ENCODE measurements at places on chromosomes 5 and 9. TPM values are rescaled to one million over a fixed set of nuclear protein-coding genes. Genes with fewer than 3 reads are reported as not detected.

DNA sequence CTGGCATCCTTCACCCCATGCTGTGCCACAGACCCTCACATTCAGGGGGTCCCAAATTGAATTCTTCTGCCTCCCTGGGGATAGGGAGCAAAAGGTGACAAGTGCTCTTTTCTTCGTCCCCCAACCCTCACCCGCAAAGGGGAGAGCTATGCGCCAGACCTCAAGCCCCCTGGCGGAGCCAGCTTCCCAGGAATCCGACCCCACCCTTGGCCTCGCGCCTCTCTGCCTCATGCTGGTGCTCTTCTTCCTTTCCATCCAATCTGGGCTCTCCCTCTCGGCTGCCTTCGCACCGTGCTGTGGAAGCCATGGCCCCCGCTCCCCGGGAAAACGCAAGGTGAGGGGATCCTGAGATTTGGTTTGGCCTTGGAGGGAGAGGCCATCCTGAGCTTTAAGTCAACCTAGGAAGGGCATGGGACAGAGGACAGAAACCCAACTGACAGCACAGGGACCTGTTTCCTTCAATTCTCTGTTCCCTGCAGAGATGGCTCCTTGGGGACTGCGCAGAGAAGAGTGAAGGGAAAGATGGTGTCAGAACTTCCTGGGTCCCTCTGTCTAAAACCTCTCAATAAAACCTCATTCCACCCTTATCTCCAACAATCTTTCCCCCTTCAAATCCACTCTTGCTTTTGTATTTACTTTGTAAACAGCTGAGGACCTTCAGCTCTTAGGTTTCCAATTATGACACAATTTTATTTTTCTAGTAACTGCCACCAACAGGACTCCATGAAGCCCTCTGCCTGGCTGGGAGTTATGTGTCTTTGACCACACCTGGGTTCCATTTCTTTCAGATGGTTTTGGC, 36.3 kb upstream of the CRB2 start:
- DNase-seq = no peak

Gene TLE1
- polyA plus RNA-seq = 76.6 TPM

DNA sequence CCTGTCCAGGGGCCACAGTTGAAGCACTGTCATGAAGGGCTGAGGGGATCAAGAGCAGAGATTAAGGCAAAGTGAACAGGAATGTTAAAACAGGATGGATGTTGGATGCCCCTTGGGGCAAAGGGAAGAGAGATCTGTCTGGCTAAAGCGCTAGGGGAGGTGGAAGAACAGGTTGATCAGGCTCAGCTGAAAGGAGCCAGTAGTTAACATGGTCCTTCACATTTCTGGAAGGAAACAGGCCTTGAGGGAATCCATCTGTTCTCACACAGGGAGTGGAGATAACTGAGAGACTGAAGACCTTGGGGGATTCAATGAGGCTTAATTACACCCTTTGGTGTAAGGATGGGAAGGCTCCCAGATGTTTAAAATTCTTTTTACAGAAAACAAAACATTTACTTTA, 5.8 kb downstream of the HAPLN1 start:
- no peak for DNase-seq

Gene PDZD2
- polyA plus RNA-seq = 17.3 TPM

Gene TNFAIP8
- polyA plus RNA-seq = 26.0 TPM

DNA sequence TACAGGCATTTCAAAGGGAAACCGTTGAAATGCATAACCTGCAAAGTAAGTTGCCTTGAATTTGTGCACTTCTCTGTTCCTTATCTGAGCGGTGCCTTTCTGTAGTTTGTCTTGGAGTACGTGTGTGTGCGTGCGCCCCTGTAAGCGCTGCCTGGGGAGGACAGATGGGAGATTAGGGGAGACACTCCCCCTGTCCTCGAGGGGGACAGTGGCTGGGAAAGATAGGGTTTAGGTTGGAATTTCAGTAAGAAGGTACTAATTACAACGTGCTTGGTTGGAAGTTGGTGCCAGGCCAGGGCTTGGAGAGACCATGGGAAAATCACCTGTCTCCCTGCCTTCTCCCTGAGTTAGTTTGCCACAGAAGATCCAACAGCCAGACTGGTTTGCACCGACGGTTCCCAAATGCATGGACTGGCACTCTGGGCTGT, 73.2 kb downstream of the PIK3R1 start:
- DNase-seq = no peak

DNA sequence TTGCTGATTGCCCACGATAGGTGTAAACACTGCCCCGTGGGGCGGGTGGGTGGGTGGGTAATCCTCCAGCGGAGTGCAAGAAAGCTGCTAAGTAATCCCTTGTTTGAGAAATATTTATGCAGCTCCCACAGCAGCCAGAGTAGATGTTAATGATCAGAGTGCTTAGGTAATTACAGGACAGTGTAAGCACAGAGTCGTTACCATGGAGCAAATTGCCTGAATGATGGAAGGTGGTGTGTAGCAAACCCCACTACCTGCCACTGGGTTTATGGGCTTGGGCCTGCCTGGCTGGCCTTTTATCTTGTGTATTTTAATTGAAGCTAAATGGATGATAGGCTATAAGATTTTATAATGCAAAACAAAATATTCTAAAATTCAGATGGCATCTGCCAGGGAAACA, 110.0 kb downstream of the COL5A1 start:
- DNase-seq = no peak

- DNase-seq = no peak
These were observed 10.9 kb downstream of the HK3 start for GRCh38 chr5:176888016-176888864.

Gene GABRA1
- polyA plus RNA-seq = not detected

GRCh38 chr9:86328156-86328555, 26.1 kb downstream of the TUT7 start:
- DNase-seq = no peak

Gene GHR
- polyA plus RNA-seq = 20.7 TPM

Gene GRHPR
- polyA plus RNA-seq = 142 TPM

DNA sequence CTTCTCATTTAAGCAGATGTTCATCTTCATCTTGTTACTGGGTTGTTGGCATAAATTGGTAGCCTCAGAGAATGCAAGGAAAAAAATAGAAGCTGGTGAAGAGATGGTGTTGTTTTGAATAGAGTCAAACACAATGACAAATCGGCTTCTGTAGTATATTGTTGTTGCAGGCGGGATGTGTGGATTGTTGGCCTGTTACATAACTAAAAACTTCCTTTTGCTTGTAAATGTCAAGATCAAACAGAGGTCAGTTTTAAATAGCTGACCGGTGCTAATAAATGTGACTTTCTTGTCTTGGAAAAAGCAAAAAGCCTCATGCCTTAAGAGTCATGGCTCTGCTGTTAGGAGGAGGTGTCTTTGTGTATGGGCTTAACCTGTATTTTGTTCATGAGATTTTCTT, 59.2 kb downstream of the CCDC192 start:
- DNase-seq = no peak

Gene PHF24
- polyA plus RNA-seq = 0.18 TPM

DNA sequence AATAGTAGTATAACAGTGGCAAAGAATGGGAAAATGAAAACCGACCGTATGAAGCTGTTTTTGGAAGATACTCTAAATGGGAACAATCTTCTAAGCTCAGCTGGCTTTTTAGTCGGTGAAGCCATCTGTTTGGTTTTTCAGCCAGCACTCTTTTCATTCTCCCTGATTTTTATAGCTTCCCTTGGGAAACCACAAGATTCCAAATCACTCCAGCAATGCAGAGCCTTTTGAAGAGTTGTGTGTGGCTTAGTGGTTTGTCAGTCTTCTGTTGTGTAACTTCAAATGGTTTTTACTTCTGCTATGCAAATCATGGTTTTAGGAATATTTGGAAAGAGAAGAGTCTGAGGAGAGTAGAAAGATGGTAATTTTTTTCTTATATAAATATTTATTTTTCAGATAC, 180.7 kb downstream of the KDM4C start:
- no peak for DNase-seq

Gene WDR38
- 0.35 TPM for polyA plus RNA-seq

DNA sequence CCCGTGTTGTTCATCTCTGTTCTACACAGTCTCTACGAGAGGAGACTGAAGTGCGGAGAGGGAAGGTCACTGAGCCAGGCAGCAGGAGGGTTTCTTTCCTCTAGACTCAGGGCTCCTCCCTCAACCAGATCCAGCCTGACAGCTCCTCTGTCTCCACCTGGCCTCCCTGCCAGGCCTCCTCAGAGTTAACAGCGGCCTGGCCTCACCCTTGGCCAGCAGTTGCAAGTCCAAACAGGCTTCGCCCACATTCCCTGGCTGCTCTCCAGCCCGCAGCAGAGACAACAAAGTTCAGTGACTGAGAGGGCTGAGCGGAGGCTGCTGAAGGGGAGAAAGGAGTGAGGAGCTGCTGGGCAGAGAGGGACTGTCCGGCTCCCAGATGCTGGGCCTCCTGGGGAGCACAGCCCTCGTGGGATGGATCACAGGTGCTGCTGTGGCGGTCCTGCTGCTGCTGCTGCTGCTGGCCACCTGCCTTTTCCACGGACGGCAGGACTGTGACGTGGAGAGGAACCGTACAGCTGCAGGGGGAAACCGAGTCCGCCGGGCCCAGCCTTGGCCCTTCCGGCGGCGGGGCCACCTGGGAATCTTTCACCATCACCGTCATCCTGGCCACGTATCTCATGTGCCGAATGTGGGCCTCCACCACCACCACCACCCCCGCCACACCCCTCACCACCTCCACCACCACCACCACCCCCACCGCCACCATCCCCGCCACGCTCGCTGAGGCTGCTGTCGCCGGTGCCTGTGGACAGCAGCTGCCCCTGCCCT, at the start of gene HRCT1:
Gene HRCT1 (plus strand): TSS at position 291 of the 768 bp plus-strand sequence. CDS start 86 bp downstream, at position 377.
- DNase-seq = no peak

DNA sequence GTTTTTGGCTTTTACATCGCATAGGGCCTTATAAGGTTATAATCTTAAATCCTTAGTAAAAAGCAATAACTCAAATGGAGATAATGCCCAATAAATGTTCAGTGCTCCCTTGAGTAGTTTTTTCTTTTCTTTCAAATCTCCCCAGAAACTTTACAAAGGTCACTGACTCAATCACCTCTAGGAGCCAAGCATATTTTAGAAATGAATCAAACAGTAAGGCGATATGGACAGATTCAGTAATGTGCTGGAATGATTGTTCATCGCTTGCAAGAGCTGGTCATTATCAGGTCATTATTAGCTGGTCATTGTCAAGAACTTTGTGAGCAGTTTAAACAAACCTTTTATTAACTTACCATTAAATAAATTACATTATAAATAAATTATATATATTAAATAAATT, 130.4 kb upstream of the SLIT3 start:
- DNase-seq = no peak

DNA sequence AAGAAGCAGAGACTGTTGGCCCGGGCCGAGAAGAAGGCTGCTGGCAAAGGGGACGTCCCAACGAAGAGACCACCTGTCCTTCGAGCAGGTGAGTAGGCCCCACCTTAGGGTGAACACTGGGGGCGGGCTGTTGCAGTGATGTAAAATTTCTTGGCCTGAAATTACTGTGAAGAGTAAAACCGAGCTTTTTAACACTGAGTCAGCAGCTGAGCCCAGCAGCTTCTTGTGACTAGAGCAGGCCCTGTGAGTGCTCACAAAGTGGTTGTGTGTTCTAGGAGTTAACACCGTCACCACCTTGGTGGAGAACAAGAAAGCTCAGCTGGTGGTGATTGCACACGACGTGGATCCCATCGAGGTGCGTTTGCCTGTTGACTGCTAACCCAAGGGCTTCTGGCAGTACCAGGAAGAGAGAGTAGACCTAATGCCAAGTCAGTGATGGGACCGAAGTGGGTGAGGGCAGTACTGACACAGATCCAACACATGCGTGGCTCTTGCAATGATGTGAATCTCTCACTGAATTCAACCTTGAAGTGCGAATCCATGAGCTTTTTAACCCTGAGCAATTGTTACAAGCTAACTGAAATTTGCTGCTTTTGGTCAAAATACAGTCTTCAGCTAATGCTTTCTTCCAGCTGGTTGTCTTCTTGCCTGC, 2.1 kb downstream of the RPL7A start:
- DNase-seq = no peak

GRCh38 chr5:154406826-154407225, 39.0 kb upstream of the SAP30L start:
- no peak for DNase-seq

DNA sequence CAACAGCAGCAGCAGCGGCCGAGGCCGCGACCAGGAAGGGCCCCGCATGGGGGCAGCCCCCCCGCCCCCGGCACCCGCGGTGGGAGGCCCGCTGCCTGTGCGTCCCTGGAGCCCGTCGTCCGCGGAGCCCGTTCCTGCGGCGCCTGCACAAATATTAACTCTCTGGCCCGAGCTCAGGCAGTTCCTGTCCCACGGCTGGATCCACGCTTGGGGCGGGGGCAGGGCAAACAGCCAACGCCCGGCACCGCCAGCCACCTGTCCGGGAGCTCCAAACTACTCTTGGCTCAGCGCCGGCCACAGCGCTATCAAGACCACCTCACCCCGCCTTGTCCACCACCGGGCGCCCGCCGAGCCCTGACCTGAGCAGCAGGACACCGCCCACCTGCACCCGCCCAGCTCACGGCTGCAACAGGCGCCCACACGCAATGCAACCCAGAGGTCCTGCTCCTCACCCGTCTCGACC, at the start of gene LRRC26:
Gene LRRC26 (minus strand): TSS at position 156 of the 463 bp plus-strand sequence. CDS start 108 bp downstream, at position 48.
- no peak for DNase-seq

Gene SPATA31A3
- not detected for polyA plus RNA-seq

Gene FOXI1
- 7.9 TPM for polyA plus RNA-seq

DNA sequence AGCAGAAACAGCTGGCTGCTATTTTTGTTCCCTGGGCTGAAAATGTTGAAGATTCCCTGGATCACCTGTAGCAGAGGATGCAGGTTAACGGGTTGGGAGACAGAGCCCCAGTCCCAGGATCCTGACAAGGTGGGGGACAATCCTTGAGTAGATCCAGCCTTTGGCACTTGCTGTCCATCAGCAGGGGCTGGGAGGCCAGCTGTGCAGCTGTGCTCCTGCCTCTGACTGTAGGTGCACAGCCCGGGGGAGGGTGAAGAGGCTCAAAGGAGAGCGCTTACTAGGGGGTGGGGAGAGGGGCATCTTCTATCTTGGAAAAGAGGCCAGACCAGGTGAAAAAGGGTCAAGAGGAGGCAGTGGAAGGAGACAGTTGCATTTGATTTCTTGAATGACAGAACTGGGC, 3.5 kb upstream of the DDX41 start:
- DNase-seq = no peak

DNA sequence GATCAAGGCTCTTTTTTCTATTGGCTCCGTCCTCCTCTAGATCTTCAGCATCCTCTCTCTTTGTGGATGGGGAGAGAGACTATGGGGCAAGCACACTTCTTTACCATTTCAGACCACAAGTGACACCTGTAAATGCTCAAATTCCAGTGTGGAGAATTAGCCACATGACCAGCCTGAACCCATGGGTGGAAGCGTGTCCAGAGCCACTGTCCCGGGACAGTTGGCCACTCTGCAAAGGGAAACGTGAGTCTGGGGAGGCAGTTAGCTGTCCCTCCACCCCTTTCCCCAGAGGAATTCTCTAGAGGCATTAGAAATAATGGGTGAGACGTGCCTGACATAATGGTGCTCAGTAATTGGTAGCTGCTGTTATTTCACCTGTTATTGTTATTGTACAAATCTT, 40.9 kb downstream of the AMBP start:
- DNase-seq = no peak

- DNase-seq = no peak
These were observed 40.6 kb downstream of the IRX2 start for GRCh38 chr5:2710910-2711309.

Data from renal cortex interstitium (tissue), 15 donors.